ENCODE measurements at places on chromosomes 4 and X.

- no peak for DNase-seq
These were observed 1287.7 kb downstream of the FAM133A start for GRCh38 chrX:94961730-94962129.

GRCh38 chrX:39397561-39398199, 596.4 kb downstream of the MID1IP1 start:
- no peak for DNase-seq

- no peak for DNase-seq
These were observed 6.0 kb upstream of the TEX13A start for GRCh38 chrX:105226499-105226898.

GRCh38 chr4:74093981-74094623, 4.9 kb downstream of the CXCL2 start:
- DNase-seq = no peak
